Glomerular endothelial cell (primary cell): ENCODE measurements at places on chromosomes 16 and 17. TPM values are rescaled to one million over a fixed set of nuclear protein-coding genes. Genes with fewer than 3 reads are reported as not detected.

Gene RCVRN
- total RNA-seq: not detected in 2 replicates

DNA sequence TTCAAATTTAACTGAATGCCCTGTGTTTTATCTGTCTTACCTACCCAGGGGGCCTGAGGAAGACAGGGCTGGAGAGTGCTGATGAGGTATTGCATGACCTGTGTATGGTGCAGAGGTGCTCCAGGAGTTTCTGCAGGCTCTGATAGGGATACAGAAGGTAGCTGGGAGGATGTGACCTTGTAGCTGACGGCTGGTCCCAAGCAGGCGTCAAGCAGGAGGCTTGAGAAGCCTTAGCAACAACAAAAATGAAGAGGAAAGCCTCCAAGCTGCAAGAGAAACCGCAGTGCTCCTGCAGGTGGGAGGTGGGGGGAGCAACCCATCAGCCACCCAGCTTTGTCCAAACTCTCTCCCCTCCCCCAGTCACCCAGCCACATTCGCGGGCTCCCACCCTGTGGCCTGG is 40.4 kb downstream of the LAT start:
- no peak for DNase-seq

GRCh38 chr17:18042983-18043382 is 3.8 kb downstream of the GID4 start:
- no peak for DNase-seq

Gene CSNK2A2
- total RNA-seq: 50.7 and 68.8 TPM in 2 replicates

DNA sequence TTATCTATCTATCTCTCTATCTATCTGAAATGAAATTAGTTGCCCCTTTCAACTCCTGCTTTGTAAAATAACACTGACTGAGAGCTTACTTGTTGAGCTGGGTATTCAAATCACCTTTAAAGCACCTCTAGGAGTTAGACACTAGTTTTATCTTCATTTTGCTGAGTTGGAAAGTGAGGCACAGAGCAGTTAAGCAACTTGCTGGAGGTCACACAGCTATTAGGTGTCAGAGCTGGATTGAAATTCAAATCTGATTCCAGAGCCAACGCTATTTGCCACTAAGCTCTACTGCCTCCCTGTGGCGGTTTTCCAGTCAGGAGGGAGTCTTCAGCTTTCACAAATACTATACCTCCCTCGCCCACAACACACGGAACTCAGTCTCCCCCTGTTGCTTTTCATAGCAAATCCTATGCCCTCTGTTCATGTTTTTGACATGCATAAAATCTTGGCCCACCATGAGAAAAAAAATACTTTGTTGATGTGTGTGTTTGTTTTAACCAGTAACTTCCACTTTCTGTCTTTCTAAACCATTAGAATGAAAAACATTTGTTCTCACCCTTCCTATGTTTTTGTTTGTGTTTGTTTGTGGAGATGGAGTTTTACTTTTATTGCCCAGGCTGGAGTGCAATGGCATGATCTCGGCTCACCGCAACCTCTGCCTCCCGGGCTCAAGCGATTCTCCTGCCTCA is 74.8 kb upstream of the SMURF2 start:
- no peak for DNase-seq

GRCh38 chr16:8675183-8676159 is 1.1 kb downstream of the ABAT start:
- DNase-seq: no peak

Gene KRTAP2-3
- total RNA-seq: 1.8 and 5.4 TPM in 2 replicates

Gene MYLK3
- total RNA-seq: 0.06 TPM in 1 of 2 replicates, not detected in the other

DNA sequence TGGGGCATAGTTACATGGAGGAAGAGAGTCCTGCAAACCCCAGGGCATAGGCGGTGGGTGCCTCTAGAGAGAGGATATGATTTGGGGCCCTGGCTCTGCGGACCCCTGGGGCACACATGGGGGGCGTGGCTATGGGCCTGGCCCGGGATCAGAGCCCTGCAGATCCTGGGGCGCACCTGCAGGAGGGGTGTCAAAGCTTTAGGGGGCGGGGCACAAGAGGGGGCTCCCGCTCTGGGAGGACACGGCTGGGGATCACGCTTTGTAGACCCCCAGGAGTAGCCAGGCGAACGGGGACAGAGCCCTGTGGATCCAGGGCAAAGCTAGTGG is 497 bp downstream of the BCL7C start:
- DNase-seq: no peak

Gene TMEM132E
- total RNA-seq: not detected in 2 replicates
